ENCODE measurements at places on chromosomes 11 and 22.

- DNase-seq: no peak
These were observed 33.6 kb downstream of the TCF20 start for GRCh38 chr22:42236848-42237247.

- DNase-seq: no peak
These were observed 6.3 kb downstream of the RCOR2 start for GRCh38 chr11:63910675-63911074.

- DNase-seq: no peak
These were observed 7.7 kb downstream of the MUC5AC start for GRCh38 chr11:1165256-1166041.

GRCh38 chr11:124080327-124081001 lies 34.8 kb upstream of the VWA5A start:
- DNase-seq: no peak

- DNase-seq: no peak
These were observed 973.2 kb upstream of the RAG2 start for GRCh38 chr11:37571246-37571645.

- DNase-seq: no peak
These were observed 15.9 kb upstream of the FGF3 start for GRCh38 chr11:69834811-69835800.

GRCh38 chr11:129779342-129779741 lies 36.3 kb upstream of the TMEM45B start:
- DNase-seq: no peak

DNA sequence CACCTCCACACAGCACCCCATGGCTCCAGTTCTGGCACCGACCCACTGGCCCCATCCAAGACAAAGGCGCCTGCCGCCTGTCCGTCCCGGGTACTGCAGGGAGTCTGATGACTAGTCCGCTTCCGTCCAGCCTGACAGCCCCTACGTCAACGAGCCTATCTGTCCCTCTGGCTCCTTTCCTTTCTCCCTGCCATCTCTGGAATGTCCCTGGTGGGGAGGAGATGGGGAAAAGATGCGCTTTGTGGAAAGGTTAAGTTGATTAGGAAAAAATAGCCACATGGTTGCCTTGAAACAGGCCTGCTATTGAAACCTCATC lies 10.4 kb downstream of the PDGFB start:
- no peak for DNase-seq

GRCh38 chr11:86938203-86938899 lies 16.8 kb downstream of the FZD4 start:
- DNase-seq: no peak

- DNase-seq: no peak
These were observed 39.5 kb upstream of the SLC5A12 start for GRCh38 chr11:26761361-26761809.

GRCh38 chr11:68148071-68148805 lies 27.1 kb upstream of the CHKA start:
- no peak for DNase-seq

All from stimulated activated CD4-positive, alpha-beta T cell treated with anti-CD3 and anti-CD28 coated beads, Interleukin-1b, Interleukin-23, amount 100 ng/mL, for 4 hours (primary cell).